Activated effector memory CD4-positive, alpha-beta T cell treated with Interleukin-2 at 50 U/mL for 16 hours (primary cell): ENCODE measurements at places on chromosomes 7 and 10.

- no peak for DNase-seq
These were observed 230.7 kb upstream of the FZD1 start for GRCh38 chr7:91033574-91033973.

- no peak for DNase-seq
These were observed 71.3 kb upstream of the TES start for GRCh38 chr7:116139007-116139406.

DNA sequence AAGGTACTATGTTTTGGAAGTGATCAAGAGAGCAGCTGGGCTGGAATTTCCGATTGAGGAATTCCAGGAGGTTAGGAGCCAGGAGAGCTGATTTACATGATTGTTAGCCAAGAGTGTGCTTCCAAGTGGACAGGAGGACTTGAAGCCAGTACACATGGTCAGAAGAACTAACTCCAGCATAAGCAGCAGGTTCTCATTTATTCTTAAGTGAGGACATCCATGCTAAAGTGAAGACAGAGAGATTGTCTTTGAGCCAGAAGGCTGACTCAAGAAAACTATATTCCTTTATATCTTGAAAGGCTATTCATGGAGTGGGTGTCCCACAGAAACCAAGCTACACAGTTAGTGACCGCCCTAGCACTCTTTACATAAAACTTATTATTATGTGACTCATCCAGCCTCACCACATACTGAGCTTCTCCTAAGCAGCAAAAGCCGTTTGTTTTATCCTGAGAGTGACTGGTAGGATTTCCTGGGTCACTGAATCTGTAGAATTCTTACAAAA, 56.7 kb upstream of the SEMA3A start:
- no peak for DNase-seq

DNA sequence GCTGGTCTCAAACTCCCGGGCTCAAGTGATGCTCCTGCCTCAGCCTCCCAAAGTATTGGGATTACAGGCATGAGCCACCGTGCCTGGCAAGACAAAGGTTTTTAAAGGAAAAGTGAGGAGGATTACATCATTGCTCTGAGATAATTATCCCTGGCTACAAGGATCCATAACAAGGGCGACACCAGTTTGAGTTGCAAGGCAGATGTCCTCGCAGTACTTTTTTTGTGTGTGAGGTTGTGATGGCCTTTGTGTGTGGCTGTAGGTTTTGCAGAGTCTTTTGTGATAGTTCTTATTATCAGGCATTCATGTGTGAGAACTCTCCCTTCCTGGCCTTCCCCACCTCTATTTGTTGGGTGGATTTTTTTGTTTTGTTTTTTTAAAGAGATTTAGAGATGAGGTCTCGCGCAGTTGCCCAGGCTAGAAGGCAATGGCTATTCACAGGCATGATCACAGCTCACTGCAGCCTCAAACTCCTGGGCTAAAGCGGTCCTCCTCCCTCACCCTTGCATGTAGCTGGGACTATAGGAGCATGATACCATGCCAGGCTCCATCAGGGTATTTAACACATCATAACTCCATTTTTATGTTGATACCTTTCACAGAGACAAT, 10.0 kb downstream of the BTBD16 start:
- no peak for DNase-seq

DNA sequence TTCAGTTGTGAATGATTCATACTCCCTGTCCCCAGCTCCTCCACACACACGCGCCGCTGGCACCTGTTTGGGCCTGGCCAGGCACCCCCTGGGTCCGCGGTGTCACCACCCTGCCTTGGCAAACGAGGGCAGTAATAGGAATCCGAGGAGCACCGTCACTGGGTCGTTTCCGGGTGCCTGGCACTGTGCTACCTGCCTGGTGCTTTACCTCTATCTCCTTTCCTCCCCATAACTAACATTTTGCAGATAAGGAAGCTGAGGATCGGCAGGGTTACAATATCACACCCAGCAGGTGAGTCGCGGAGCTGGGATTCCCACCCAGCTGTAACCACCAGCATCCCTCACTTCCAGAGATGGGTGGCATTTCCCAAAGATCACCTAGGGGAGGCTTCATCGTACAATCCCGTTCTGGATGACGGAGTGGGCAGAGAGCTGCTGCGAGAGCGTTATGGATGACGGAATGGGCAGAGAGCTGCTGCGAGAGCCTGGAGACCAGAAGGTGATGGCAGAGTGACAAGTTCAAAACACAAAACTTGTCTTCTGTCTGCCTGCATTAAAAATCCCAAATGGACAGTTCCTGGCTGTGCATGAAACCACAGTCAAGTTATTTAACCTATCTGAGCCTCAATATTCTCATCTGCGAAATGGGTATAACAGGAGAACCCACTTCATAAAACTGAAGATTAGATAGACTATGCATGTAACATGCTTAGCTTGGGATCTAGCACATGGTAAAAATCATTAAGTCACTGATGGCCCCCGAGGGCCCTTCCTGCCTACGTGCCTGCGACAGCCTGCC, 1.1 kb upstream of the HSPA12A start:
- DNase-seq, result no peak

DNA sequence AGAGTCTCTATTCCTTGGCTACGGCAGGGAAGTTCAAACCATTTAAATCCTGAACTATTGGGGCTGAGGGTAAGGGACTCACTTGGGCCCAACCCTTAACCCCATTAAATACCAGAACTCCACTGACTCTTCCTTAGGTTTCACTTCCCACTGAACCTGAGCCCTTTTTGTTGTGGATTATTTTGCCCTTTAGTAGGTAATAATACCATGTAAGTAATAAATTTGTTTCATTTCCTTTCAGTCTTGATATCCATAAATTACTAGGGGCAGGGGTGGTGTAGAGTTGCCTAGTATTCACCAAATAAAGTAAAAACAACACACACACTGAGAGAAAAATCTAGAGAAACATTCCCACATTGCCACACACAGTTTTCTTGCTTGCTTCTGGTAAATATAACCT, 352.0 kb downstream of the PCDH15 start:
- DNase-seq, result no peak

DNA sequence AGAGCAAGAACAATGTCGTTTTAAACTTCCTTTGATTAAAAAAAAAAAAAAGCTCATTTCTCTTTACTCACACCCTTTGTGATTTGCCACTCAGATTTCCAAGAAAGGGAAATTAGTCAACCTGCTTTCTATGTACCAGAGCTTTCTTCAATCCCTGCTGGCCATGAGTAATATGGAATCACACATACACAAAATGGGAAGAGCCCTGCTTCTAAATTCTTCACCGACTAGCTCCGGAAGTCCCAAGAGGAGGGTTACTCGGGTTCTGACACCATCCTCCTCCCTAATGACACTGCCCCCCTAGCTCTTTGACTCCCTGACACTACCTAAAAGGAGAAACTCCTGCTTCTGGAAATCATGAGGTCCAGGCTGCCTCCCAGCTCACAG, 81.8 kb upstream of the SFMBT2 start:
- DNase-seq, result no peak

- no peak for DNase-seq
These were observed 4.2 kb downstream of the PAX2 start for GRCh38 chr10:100749309-100750217.

GRCh38 chr10:102102421-102102820, 17.7 kb downstream of the LDB1 start:
- no peak for DNase-seq

DNA sequence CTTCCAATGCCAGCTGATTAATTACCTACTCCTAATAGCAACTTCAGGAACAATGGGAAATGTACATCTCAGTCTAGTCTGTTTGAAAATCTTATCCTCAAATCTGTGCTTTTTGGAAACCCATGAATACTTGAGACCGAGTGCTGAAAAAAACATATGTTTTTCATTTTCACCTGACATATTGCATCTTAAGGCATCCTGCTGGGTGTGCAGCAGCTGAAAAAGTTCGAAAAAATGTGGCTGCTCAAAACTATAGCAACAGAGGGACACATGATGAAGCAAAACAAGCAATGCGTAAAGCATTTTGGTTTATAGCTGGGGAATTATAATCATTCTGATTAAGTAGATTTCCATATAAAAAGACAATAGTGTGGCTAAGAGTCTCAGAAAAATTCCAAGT, 218.0 kb downstream of the CREB5 start:
- no peak for DNase-seq

- DNase-seq, result no peak
These were observed 157.2 kb upstream of the CELF2 start for GRCh38 chr10:10860455-10860976.

- DNase-seq, result no peak
These were observed 29.8 kb downstream of the ITPRIP start for GRCh38 chr10:104308439-104308903.

- no peak for DNase-seq
These were observed 85.5 kb downstream of the CUL2 start for GRCh38 chr10:35004651-35005050.

- no peak for DNase-seq
These were observed 62.8 kb downstream of the BICC1 start for GRCh38 chr10:58575491-58575890.

DNA sequence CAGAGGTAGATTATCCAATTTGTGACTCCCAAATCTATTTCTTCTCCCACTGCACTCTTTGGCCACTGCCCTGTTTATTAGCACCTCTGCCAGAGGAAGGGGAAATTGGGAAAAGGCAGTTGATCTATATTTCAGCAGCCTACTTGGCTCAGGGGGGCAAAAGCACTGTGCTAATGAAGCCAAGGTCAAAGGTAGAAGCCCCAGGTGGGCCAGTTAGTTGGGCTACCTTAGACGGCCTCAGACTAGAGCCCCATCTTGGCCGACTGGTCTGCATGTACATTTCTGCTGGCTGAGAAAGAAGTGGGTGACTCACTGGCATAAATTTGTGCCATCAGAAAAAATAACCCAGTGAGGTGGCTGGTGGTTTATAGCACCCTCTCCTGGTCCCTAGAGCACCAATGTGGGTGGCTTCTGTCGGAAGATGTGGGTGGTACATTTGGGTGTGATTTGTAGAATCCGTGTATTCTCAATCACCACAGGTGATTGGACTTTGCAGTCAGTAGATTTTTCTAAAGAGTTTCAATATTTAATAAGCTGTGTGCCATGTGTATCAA, 293.3 kb upstream of the MKI67 start:
- no peak for DNase-seq

- no peak for DNase-seq
These were observed 26.4 kb downstream of the ENTPD1 start for GRCh38 chr10:95782318-95782717.

- no peak for DNase-seq
These were observed 240.8 kb downstream of the KIF20B start for GRCh38 chr10:89942217-89942616.

GRCh38 chr10:91023700-91024398, 103.0 kb upstream of the ANKRD1 start:
- DNase-seq, result no peak

GRCh38 chr7:102061354-102061945, 225.2 kb upstream of the SH2B2 start:
- DNase-seq, result no peak

GRCh38 chr7:149850716-149851115, 12.5 kb downstream of the ZNF862 start:
- DNase-seq, result no peak

- no peak for DNase-seq
These were observed 177.9 kb upstream of the PTN start for GRCh38 chr7:137521451-137521850.

DNA sequence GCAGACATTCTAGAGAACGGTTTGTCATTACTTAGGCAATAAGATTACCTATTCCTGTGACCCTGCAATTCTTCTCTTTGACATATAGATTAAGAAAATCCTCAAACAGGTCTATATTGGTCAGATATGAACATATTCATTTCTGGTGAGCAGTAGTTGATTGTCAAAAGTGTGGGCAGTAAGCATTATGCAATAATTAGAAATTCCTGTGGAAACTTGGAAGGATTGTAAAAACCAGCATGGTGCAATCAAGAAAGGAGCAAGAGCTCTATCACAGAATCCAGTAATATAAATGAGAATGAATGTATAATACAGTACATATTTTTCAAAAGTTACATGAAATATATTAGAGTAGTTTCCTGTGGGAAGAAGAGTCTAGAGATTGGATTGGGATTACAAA, 406.5 kb downstream of the SUGCT start:
- no peak for DNase-seq

- DNase-seq, result no peak
These were observed 55.5 kb downstream of the SORBS1 start for GRCh38 chr10:95505641-95506040.

DNA sequence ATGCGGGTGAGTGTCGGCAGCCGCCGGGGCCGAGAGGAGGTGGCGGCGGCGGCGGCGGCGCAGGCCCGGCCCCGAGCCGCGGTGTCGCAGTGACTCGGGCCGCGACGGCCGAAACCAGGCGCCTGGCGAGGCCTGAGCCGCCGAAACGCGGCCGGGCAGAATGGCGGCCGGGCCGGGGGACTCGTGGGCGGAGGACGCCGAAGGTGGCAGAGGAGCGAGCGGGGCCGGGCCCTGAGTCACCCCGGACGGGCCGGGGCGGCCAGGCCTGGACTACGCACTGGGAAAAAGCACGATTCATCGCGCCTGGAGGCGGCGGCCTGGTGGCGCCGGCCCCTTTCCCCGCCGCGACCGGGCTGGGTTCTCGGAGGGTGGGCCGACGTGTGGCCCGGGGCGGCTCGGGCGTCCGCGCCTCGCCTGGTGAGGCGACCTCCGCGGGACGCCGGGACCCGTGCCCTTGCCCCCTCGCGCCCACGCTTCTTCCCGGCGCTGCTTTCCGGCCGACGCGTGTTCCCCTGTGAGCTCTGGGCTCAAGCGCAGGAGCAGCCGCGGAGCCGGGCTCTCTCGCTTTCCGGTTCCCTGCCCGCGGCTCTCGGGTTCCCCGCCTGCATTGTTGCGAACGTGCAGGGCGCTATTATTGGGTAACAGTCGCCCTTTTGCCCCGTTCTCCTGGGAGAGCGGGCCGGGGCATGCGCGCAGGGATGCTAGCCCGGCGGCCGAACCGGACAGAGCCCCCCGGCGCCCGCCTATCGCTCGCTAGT, 500 bp downstream of the CUL1 start:
- peak; percentile 47 for DNase-seq
